ENCODE measurements at places on chromosomes 7 and 10.
A peak's percentile ranks its signal among the peaks of the same experiment; 100 is the strongest.

GRCh38 chr10:70780370-70780760, 4.8 kb downstream of the TBATA start:
- DNase-seq: no peak

DNA sequence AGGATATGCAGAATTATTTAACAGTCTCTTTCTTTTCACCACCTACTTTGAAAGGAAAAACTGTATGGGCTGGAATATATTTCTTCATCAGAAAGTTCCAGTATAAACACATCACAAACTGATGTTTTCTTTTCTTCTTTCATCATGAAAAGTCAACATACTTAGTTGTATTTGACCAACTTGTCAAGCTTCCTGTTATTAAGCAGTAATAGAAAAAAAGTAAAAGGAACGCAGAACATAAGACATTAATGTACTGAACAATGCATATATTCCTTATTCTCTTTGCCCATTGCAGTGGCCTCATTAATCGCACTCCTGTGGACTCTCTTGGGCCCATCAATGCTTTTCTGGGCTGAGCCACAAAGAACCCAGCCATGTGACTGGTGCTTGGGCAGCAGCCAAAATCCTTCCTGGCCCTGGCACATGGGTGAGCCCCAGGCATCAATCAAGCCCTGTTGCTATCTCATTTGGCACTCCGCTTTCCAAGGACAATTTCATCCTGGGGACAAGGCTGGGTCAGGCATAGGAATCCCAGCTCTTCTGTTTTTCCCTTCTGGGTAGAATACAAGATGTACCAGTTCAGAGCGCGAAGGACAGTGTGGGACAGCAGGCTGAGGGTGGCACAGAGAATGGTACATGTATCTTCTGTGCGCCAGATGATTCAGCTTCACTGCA, 42.3 kb downstream of the RHOBTB1 start:
- DNase-seq: no peak

DNA sequence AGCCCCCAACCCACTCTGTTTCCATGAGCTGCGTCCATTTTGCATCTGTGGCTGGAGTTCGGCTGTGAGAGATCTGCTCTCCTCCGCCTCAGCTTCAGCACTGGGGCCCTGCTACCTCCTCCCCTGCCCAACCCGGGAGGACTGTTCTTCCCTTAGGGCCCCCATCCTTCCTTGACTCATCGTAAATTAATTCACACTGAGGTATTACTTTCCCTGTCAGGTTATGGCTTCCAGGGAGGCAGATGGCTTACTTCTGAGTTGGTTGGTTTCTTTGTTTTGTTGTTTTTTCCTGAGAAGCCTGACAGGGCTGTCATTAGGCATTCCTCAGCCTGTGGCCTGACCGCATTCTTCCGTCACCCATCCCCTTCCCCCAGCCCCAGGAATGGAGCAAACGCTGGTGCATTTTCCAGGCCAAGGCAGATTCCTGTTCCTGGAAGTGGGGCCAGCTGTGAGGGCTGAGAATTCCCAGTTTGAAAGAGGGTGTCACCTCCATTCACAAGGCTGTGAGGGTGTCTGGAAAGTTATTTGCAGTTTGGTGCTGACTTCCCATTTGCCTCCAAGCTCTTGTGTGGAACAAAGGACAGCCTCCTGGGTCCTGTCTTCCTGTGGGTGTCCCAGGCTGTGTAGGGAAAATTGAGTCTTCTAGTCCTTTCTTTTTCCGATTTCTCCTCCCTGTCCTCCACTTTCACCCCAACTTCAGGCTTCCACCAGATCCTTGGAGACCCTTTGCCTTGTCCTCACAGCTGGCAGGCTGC, 11.7 kb downstream of the CPA5 start:
- no peak for DNase-seq

DNA sequence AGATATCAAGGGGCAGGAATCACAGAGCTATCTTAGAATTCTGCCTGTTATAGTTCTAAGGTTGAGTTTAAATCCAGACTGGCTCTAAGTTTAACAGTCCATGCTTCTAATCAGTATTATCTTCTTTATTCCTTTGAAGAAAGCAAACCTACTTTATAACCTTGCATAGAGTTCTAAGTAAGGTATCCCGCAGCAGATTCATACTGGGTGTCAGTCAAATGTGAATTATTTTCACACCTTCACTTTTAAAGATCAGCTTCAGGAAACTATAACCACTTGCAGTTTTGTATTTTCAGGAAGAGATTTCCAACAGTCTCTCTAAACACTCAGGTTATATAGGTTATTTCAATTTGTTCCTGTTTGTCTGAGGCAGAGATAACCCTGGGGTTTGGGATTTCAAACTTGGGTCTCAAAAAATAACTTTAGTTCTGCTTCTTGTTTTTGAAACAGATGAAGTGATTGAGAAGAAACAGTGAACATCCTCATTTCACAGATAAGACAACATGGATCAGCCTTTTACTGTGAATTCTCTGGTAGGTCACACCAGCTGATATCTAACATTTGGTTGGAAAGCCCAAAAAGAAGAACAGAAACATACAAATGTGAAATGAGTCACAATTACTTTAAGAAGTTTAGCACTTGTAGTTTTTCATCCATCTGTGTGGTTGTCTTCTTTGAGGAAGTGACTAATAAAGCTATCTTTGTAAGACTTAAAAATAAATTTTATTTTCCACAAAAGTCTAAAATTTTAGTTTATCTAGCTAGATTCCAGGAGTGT, 21.4 kb downstream of the STAMBPL1 start:
- no peak for DNase-seq

- DNase-seq: no peak
Measured at GRCh38 chr10:77578583-77579227, 58.9 kb downstream of the KCNMA1 start.

- no peak for DNase-seq
Measured at GRCh38 chr7:143979359-143979758, 20.8 kb upstream of the OR6B1 start.

- DNase-seq: no peak
Measured at GRCh38 chr7:84108787-84109186, 85.8 kb downstream of the SEMA3A start.

DNA sequence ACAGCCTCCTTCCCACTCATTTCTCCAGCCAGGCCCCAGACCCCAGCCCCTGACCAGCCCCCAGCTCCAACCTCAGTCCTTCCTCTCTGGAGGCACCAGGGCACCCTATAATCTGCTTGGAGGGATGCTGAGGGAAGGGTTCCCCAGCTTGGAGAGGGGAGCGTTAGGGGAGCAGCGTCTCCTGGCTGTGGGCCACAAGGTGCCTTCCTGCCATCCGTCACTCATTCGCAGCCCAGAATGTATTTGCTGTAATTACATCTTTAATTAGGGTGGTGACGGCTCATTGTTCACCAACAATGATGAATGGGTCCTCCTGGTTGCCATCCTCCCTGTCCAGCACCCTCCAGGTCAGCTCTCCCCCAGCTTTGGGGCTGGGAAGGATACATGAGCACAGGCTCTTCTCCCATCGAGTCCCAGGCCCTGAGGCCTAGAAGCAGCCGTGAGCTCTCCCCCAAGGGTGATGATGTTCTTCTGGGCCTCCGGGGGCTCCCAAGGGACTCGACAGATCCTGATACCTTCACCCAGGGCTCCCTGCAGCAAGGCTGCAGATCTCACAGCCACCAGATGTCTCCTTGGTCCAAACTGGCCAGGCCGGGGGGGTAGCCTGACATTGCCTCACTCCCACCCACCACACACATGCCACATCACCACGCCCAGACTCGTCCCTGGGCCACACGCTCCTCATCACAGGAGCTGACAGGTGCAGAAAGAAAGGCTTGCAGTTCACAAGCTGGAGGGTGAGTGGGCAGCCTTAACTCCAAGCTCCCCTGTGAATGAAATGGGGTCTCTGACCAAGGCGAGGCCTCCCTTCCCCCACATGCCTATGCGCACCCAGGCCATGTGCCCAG, 26.8 kb downstream of the POLL start:
- DNase-seq: no peak

DNA sequence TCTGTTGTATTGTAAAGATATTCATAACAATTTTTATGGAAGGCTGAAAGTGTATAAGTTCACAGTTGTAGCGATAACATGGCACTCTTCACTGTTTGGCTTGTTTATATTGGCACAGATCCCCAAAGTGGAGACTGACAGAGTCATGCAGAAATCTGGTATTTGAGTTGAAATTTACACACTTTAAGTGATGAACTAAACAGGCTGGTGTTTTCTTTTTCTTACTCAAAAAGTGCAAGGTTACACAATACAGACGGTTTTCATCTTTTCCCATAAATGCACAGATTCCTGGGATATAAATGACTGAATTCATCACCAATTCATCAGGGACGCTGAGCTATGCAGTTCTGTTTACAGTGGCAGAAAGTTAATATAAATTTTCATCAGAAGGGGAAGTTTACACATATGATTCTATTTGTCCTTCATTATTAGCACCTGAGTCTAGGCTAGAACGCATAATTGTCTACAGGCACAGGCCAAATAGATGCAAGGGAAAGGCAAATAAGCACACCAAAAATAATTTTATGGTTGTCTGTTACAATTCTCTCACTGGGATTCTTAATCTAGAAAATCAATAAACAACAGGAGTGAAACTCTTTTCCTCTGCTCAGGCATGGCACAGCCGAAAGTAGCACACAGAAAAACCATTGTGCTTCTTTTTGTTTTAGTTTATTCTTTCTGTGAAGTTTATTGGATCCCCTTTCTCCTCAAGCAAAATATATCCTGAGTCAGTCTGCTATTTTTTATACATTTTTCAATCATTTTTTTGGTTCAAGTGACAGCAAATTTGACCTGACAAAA, 88.0 kb downstream of the FOXP2 start:
- DNase-seq: no peak

GRCh38 chr10:74337330-74338016, 186.5 kb downstream of the ADK start:
- no peak for DNase-seq

GRCh38 chr10:31101123-31101522, 69.5 kb upstream of the ZNF438 start:
- no peak for DNase-seq

GRCh38 chr7:140989068-140989467, 25.7 kb downstream of the MRPS33 start:
- DNase-seq: no peak

DNA sequence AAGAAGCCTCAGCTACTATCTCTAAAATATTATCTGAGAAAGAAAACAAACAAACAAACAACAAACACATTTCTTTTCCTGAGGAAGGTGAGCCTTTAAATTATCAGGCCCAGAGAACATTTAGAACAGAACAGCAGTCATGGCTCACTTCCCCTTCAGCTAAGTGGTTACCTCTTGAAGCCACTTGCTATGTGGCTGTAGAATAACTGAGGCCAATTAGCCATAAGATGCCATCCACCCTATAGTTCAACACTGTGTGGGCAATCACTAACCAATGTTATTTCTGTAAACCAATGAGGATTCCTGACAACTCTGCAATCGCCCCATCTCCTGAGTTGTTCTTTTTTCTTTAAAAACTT, 3.7 kb upstream of the UPP1 start:
- DNase-seq: no peak

GRCh38 chr7:140674899-140675701, 2.4 kb downstream of the ADCK2 start:
- peak; percentile 27 for DNase-seq

DNA sequence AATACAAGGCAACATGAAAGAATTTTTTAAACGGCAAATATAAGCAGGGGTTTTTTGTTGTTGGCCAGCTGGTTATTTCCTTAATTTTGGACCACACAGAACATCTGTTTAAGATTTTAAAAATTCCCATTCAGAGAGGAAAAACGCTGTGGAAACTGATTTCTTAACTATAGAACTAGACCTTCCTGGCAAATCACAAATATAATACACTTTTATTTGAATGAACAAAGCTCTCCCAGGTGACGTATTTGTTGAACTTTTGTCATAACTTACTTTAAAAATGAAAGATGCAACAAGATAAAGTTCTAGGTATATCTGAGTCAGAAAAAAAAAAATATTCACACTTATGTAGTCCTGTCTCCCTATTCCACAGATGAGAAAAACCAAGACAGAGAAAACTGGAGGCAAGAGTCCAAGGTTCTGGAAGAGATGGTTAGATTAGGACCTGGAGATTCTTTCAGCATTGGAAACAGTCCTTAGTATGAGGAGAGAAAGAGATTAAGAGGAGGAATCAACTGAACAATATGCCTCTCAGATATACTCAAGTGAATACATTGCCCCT, 269.1 kb downstream of the NEBL start:
- no peak for DNase-seq

- DNase-seq: no peak
Measured at GRCh38 chr7:37424995-37425394, 23.7 kb downstream of the ELMO1 start.

- DNase-seq: no peak
Measured at GRCh38 chr10:47380341-47381102, 3.6 kb downstream of the ZNF488 start.

DNA sequence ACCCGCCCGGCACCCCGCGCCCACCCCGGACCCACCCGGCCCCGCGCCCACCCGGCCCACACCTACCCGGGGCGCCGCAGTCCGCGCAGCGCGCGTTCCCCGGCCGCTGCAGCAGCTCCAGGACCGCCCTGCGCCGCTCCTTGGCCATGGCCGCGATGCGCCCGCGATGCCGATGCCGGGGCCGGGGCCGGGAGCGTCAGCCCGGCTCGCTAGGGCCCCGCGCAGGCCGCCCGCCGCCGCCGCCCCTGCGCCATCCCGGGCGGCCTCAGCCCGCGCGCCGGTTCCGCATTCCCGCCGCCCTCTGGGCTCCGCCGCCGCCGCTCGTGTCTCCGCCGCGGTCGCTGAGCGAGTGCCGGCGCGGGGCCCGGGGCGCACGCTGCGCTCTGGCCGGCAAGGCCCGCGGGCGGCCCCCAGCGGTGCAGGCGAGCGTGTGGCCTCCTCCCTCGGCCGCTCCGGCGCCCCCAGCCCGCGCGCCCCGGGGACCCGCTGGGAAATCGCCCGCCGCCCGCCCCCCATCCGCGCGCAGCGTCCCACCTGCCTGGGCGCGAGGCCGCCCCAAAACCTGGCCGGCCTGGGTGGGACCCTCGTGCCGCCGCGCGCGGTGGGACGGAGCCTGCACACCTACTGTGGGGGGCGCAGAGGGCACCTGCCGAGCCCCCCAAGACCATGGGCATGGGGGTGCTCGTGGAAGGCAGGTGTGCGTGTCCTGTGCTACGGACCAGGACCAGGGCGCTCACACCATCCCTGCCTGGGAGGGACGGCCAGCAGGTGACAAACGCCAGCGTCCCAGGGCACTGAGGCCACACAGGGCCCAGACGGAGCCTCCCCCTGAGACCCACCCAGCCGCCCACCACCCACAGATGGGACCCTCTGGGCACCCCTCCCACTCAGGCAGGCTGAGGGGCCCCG, at the start of gene ADAP1:
ADAP1 (minus strand) TSS at position 351 of the 909 bp plus-strand sequence; CDS start at position 148, 203 bp downstream.
- DNase-seq: no peak

GRCh38 chr10:132978542-132978941, 36.2 kb upstream of the CFAP46 start:
- DNase-seq: no peak

- no peak for DNase-seq
Measured at GRCh38 chr7:99359465-99360154, 14.9 kb upstream of the ARPC1B start.

DNA sequence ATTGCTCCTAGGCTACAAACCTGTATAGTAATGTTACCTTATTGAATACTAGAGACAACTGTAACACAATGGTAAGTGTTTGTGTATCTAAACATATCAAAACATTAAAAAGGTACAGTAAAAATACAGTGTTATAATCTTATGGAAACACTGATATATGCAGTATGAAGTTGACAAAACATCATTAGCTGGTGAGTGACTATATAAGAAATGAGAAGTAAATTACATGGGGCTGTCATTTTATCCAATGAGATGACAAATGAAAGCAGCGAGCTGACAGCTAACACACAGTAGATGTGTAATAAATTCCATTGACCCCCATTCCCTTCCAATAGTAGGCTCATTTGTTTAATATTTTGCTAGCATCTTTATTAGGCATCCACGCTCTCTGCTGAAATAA, 198.1 kb upstream of the GHITM start:
- DNase-seq: no peak

- DNase-seq: no peak
Measured at GRCh38 chr10:33703501-33704213, 369.2 kb upstream of the NRP1 start.

All from hematopoietic multipotent progenitor cell treated with erythropoietin and hydrocortisone succinate and interleukin-3 and kit ligand, for 17 days (in vitro differentiated cells).